Right lung (tissue), 10 donors: ENCODE measurements at places on chromosomes 13 and 19. TPM values are rescaled to one million over a fixed set of nuclear protein-coding genes. Genes with fewer than 3 reads are reported as not detected.
A peak's percentile ranks its signal among the peaks of the same experiment; 100 is the strongest.

DNA sequence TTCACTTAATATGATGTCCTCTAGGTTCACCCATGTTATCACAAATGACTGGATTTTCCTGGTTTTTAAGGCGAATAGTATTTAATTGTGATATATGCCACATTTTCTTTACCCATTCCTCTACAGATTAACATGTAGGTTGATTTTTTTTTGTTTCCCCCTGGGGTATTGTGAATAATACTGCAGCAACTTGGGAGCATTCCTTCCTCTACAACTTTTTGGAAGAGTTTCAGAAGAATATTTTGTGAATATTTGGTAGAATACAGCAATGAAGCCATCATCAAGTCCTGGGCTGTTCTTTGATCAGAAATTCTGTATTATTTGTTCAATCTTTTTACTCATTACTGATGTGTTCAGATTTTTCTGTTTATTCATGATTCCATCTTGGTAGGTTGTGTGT, 5.6 kb upstream of the ZNF331 start:
- no peak for DNase-seq

CNN1 gene
- polyA plus RNA-seq, result 7.1 TPM

- no peak for DNase-seq
Measured at GRCh38 chr13:36135876-36136275, 4.7 kb upstream of the DCLK1 start.

- no peak for DNase-seq
Measured at GRCh38 chr13:67416047-67416925, 186.2 kb upstream of the PCDH9 start.

- DNase-seq, result no peak
Measured at GRCh38 chr19:33550768-33551167, 29.2 kb upstream of the PEPD start.

ZNF749 gene
- 11.9 TPM for polyA plus RNA-seq

TMEM255B gene
- 15.9 TPM for polyA plus RNA-seq

NLRP7 gene
- polyA plus RNA-seq, result 0.07 TPM

DACT3 gene
- polyA plus RNA-seq, result 45.9 TPM

DNA sequence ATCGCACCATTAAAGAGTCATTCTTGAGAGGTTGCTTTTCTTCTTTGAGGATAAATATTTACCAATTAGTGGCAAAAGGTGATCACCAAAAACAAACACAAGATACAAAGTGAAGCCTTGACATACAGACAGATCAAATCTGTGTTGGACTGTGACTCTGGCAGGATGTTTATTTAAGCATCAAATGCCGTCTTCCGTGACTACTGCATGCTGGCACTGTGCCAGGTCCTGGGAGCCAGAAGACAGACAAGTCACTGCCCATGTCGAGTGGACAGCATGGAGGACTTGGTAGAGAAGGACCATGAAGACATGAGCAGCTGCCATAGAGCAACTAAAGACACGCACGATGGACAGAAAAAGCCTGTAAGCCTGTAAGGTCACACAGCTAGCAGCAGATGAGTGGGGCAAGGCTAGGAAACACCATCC, 92.8 kb upstream of the FARP1 start:
- DNase-seq, result peak; percentile 18

DNA sequence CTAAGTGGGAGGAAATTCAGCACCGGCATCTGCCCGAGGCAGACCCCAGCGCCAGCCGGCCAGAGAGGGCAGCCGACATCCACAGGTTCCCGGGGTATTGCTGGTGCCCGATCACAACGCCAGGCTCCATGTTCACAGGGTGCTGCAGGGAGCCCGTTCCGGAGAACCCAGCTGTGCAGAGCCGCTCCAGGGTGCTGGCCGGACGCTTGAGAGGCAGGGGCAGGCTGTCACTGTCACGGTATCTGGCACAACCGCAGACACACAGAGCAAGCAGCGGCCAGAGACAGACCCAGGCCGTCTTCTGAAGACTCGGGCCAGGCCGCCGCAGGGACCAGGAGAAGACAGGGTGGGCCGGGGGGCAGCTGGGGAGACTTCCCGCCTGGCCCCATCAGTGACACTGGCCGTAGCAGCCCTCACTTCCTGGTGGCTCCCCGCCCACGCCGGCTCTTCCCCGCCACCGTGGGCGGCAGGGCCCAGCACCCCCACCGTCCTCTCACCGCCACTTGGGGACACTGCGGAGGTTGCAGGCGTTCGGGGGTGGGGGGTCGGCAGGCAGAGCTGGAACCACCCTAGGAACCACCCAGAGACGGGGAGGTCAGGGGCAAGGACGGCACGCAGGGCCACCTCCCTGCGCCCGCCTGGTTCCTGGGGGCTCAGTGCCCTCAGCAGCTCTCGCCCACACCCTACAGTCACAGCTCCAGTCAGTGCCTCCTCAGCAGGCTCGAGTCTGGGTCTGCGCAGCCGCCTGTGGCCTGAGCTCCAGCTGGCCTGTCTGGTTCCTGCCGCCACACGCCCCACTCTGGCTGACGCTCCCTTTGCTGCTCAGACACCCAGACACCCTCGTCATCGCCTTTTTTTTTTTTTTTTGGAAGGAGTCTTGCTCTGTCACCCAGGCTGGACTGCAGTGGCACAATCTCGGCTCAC, 3.8 kb downstream of the RNF126 start:
- no peak for DNase-seq

DNA sequence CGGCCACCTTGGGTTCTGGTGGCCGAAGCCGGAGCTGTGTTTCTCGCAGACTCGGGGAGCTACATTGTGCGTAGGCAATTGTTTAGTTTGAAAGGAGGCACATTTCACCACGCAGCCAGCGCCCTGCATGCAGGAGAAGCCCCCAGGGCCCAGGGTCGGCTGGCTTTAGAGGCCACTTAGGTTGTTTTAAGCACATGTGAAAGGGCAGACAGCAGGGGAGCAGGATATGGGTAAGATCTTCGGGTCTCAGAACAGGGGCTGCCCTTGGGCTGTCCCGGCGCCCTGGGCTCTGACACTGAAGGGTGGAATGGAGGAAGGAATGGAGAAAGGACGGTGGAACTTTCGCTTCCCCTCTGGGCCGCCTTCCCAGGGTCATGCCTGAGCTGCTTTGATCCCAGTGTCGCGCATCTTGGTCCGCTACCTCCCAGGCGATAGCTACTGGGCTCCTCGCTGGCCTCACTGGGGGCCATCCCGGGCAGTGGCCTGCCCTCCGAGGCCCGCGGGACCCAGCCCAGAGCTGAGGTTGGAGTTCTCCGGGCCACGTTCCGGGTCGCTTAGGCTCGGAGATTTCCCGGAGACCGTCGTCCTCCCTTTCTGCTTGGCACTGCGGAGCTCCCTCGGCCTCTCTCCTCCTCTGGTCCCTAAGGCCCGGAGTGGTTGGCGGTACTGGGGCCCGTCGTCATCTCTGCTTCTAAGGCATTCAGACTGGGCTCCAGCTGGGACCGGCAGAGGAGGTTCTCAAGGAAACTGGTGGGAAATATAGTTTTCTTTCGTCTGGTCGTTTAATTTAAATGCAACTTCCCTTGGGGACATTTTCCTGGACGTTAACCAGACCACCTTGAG, 4.3 kb upstream of the POU4F1 start:
- no peak for DNase-seq

DNA sequence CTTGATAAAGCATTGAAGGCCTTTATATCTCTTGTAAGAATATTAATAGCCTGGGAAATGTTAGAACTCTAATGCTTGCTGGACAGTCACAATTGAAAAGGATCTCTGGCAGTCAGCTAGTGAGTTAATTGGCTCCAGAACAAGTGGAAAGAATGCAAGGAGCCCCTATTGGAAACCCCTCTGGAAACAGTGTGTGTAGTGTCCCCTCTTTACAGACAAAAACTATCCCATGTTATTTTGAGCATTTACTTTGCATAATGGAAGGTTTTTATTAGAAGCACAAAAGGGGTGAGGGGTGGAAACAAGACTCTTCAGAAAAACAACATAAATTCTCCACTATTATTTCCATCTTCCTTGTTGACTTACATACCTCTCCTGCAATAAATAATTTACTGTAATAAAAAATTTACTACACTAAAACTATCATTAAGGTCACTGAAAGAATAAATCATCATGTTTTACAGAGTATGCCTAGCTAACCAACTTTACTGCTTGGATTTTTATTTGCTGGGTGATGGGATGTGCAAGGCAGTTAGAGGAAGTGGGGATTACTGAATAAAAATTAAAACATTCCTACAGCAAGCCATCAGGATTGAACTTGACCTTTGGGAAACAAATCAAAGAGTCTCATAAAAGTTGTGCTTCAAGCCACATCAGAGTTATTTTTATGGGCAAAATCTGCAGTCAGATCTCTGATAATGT, 610.4 kb downstream of the TBC1D4 start:
- no peak for DNase-seq

- DNase-seq, result no peak
Measured at GRCh38 chr19:39825531-39826076, 8.4 kb downstream of the DYRK1B start.

DNA sequence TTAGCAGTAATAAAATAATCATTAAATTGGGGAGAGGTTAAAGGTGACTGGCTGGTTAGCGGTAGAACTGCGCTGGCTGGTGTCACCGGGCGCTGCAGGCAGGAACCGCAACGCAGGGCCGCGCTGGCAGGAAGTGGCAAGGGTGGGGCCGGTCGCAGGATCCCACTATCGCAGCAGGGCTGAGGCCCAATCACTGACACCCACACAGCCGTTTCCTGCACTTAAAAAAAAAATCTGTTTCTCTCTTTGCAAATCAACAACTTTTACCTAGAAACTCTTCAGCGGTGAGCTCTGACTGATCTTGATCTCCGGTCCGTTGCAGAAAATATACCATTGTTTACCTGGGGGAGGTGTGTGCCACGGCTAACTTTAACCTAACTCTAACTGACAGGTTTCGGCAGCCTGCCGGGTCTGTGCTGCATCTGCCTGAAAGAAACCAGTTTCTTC, 46.9 kb downstream of the KLF2 start:
- no peak for DNase-seq

GRCh38 chr19:42366673-42367072, 23.4 kb downstream of the CNFN start:
- no peak for DNase-seq

- no peak for DNase-seq
Measured at GRCh38 chr19:10895920-10896319, 24.6 kb downstream of the CARM1 start.
